ENCODE measurements at places on chromosomes 7 and 10.

GRCh38 chr7:124764051-124764846, 1.3 kb downstream of the GPR37 start:
- DNase-seq: no peak

GRCh38 chr10:109996225-109996624, 11.6 kb upstream of the ADD3 start:
- no peak for DNase-seq

DNA sequence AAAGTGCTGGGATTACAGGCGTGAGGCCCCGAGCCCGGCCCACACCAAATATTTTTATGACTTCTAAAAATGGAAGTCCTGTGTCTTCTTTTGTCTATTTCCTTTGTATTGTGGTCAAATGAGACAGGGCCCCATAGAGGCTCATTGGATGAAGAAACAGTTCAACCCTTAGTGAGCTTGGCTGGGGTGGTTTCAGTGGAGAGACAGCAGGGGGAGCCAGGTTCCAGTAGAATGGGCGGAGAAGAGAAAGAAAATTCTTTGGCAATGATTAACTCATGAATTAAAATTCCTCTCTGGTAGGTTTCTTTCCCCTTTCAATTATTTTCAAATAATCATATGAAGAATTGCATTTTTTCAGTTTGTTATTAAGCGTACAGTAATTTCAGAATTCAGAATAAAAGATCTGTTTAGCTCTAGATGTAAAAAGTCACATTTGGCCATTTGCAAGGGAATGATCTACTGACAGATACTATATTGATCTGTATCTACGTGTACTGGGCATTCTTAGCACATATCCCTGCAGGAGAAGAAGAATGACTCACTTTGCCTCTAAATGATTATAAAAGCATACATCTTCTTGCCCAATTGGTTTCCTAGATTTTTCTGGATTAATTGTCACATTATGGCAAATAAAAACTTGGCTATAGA, 43.2 kb downstream of the PNLIPRP3 start:
- DNase-seq: peak; percentile 56

DNA sequence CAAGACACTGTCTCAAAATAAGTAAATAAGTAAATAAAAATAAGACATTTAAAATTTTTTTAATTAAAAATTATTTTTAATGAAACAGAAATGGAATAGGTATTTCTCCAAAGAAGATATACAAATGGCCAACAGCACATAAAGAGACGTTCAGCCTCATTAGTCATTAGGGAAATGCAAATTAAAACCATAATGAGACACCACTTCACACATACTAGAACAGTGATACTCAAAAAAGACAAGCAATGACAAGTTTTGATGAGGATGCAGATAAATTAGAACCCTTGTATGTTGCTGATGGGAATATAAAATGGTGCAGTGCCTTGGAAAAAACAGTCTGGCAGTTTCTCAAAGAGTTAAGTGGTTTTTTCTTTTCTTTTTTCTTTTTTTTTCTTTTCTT, 26.5 kb upstream of the C10orf67 start:
- no peak for DNase-seq

DNA sequence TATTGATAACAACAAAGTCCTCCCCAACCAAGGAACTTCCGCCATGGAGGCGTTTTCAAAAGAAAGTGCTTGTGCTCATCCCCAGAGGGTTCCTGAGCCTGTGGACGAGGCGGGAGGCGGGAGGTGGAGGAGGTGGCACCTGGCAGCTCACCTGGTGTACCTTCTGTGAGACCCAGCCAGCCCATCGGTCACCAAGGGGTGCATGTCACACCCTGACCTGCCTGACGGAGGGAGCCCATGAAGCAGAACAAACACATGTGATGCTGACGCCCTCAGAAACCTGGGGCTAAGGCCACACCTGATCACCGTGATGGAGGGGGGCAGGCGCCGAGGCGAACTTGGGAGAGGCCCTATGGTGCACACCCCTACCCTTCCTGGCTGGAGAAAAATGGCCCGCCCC, 458.8 kb downstream of the DNAJB6 start:
- no peak for DNase-seq

DNA sequence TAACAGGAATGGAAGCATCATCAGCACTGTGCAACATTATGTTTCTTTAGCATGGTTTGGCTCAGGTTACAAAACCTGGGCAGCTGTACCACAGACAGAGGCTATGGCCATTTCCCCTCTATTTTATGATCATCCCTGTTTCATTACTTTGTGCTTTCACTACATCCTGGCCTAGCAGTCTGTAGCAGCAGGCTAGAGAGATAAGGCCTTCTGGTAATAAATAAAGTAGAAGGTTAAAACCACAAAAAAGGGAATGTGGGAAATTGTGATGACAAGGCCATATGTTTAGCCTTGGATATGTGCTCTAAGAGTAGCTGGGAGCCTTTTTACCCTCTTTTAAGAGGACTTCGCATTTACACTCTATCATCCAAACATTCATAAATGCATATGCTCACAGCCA, 266.2 kb upstream of the PHF14 start:
- DNase-seq: no peak

DNA sequence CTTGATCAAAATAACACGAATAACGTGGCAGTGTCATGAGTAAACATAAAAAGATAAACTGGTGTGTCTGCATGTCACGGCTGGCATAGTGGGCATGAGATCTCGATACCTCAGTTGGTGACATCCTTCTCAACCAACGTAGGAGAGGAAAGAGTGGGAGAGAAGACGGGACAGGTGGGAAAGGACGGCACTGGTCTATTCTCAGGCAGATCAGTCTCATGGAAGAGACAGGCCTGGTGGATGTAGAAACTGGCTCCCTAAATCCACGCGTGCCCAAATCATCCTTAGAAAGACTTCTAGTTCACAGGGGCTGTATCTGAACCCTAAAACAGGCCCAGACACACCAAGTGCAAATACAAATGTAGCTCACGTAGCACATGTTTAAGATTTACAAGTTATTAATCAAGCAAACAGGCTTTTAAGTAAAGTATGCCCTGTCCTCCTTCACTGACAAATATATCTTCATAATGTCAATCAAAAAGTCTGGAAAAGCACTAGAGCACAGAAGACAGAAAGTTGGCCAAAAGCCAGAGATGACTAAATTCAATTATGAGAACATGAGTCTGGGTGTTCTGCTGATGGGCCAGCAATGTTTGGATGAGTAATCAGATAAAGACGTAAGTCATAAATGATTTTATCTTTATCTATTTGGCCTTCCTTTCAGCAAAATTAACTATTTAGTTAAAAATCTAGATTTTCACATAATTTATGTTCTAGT, 56.3 kb downstream of the SFMBT2 start:
- DNase-seq: no peak

- no peak for DNase-seq
Measured at GRCh38 chr7:137388916-137389315, 45.4 kb upstream of the PTN start.

DNA sequence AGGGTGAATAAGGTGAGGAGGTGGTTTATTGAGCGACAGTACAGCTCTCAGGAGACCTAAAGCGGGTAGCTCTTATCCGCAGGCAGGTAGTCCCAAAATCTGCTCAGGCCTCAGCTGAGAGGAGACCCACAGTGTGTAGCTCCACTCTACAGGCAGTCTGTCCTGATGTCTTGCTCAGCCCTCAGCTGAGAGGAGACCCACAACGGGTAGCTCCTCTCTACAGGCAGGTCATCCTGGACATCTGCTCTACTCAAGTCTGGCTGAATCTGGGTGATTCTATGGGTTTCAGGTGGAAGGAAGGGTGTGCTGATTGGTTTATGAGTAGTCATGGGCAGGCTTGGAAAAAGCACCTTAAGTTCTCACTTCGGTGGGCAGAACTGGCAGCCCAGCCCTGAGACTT, 55.6 kb upstream of the ABCB5 start:
- no peak for DNase-seq

DNA sequence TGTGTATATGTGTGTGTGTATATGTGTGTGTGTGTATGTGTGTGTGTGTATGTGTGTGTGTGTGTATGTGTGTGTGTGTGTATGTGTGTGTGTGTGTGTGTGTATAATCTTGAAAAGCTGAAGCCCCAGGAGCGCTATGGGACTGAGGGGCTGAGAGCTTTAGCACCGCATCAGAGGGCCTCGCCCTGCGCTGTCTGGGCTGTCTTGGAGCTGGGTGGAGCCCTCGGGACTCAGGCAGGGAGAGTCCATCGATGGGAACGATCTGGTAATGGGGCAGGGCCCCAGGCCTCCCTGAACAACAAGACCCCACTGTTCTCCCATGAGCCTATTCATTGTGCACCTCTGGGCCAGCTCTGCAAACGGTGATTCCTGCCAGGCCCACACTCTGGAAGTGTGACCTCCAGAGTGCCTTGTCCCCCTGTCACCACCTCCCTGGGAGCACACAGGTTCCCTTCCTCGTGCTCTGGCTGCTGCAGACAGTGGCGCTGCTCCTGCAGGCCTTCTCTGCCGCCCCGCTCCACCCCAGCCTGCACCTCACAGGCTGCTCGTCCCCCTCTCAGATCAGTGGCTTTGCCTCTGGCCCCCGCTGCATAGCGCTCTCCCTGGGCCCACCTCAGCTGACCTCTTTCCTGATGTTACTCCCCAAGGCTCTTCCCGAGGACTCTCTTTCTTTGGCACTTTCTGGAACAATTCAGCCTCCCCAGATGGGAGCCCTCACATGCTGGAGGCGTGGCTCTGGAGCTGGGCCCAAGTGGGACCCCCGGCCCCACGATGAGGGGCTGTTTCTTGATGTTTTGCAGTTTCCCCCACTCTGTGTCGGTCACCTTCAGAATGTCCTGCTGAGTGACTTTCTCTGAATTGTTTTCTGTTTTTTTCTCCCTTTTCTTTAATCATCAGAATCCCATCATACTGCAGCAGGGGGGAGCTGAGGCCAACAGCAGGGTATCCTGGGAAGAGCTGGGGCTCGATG, 542.2 kb upstream of the FOXK1 start:
- DNase-seq: no peak

- no peak for DNase-seq
Measured at GRCh38 chr10:52977581-52977980, 205.0 kb upstream of the MBL2 start.

- DNase-seq: no peak
Measured at GRCh38 chr7:151311294-151311864, 30.2 kb upstream of the NUB1 start.

DNA sequence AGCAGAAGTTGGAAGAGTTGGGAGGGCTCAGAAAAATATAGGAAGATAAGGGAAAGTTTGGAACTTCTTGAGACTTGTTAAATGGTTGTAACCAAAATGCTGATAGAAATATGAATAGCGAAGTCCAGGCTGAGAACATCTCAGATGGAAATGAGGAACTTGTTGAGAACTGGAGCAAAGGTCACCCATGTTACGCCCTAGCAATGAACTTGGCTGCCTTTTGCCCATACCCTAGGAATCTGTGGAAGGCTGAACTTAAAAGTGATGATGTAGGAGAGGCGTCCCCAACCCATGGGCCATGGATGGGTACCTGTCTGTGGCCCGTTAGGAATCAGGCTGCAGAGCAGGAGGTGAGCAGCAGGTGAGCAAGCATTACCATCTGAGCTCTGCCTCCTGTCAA, 347.8 kb downstream of the ARL4A start:
- DNase-seq: no peak
